ENCODE measurements at places on chromosomes 6 and 20. TPM values are rescaled to one million over a fixed set of nuclear protein-coding genes. Genes with fewer than 3 reads are reported as not detected.

OTOR gene
- total RNA-seq = not detected

DNA sequence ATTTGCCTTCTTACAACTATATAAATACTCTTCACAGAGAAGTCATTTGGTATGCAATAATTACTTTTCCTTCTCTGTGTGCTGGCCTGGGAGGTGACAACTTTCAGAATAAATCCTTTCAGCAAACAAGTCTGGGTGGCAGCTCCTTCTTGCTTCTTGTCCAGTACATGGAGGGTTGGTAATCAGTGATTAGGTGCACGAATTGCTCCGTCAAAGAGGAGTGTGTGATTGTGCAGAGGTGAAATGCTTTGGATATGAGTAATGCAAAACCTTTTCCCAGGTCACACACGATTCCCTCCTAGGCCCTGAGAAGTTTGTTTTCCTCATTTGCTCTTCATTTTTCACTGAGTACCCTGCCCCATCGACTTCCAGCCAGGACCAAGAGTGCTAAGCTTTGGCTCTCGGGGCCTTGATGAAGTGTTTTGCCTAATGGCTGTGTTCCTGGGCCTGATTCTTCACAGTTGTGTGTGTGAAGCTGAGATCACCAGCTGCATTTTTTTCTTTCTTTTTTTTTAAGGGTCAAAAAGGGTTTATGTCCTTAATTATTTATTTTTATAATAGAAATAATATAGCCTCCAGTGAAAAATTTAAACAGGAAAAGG lies 216.5 kb downstream of the ZMYND8 start:
- no peak for DNase-seq

DNA sequence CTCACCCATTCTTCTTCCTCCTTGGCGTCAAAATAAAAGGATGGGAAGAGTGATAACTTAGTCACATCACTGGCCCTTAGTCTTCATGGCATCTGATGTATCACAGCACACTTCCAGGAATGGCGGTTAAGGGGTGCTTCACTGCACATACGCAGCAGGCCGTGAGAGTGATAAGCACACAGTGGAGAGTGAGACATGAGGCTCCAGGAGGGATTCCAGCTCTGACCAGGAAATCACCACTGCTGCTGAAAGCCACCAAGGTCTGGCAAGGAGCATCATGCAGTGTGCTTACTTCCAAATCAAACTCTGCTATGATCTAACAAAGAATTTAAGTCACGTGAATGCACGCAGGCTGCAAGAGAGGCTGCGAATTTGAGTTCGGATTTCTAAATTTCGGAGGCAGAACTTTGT lies 62.4 kb downstream of the ARID1B start:
- DNase-seq = peak; percentile 42

CALHM5 gene
- total RNA-seq = 2.2 TPM

GRCh38 chr20:891058-891705 lies 25.0 kb downstream of the ANGPT4 start:
- peak; percentile 86 for DNase-seq

ATP9A gene
- total RNA-seq = 18.0 TPM

SLC32A1 gene
- not detected for total RNA-seq

- no peak for DNase-seq
Measured at GRCh38 chr20:47206962-47207641, 149.4 kb downstream of the ZMYND8 start.

- DNase-seq = no peak
Measured at GRCh38 chr6:168156742-168157265, 77.8 kb upstream of the FRMD1 start.

PACRG gene
- 7.4 TPM for total RNA-seq

DNA sequence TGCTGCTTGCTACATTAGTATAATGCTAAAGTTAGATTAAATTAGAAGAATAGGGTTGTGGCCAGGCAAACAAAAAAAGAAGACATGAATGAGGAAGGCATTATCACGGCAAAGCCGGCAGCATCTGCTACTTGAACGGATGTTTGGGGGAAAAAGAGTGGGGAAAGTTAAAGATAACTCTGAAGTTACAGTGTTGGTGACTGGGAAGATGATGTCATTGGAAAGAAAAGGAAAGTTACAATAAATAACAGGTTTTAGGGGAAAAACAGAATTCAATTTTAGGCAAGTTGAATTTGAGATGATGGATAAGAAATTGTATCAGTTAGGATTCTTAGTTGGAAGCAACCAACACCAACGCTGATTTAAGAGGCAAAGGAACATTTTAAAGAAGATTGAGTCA lies 74.2 kb upstream of the NRN1 start:
- DNase-seq = no peak

Data from Right ventricle myocardium superior (tissue), 1 donor.